Stimulated activated CD4-positive, alpha-beta T cell treated with anti-CD3 and anti-CD28 coated beads, Interleukin-4, amount 100 ng/mL, for 24 hours (primary cell): ENCODE measurements at places on chromosomes 1 and 21.

- no peak for DNase-seq
Observed at GRCh38 chr21:29477941-29478340, 179.2 kb downstream of the BACH1 start.

DNA sequence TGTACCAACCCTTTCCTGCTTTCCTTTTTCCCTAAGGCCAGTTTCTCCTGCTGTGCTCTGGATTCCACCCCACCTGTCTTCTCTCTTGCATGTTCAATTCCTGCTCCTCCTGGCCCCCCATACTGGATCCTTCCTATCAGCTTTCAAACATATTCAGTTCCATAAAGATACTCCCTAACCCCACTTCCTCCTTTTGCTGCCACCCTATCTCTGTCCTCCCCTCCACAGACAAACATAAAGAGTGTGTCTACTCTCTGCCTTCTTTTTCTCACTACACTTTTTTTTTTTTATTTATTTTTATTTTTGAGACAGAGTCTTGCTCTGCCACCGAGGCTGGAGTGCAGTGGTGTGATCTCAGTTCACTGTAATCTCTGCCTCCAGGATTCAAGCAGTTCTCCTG is 16.9 kb upstream of the RPF1 start:
- DNase-seq: no peak

- DNase-seq: no peak
Observed at GRCh38 chr1:189987509-189987908, 490.2 kb downstream of the BRINP3 start.

DNA sequence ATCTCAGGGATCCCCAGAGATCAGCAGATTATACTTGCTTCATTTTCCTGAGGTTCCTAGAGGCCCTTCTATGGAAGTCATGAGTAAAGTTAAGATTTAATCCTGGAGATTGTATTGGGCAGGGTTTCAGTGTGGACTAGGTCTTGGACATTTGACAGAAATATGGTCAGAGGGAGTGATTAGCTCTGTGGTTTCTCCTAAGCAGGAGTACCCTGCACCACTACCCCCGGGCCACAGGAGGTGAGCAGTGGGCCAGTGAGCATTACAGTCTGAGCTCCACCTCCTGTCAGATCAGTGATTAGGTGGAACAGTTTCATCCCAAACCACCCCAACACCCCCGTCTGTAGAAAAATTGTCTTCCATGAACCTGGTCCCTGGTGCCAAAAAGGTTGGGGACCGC is 43.2 kb downstream of the PHACTR4 start:
- no peak for DNase-seq

- DNase-seq: no peak
Observed at GRCh38 chr1:55530749-55531478, 315.8 kb upstream of the USP24 start.

GRCh38 chr1:158153179-158153578 is 27.5 kb upstream of the CD1D start:
- no peak for DNase-seq

DNA sequence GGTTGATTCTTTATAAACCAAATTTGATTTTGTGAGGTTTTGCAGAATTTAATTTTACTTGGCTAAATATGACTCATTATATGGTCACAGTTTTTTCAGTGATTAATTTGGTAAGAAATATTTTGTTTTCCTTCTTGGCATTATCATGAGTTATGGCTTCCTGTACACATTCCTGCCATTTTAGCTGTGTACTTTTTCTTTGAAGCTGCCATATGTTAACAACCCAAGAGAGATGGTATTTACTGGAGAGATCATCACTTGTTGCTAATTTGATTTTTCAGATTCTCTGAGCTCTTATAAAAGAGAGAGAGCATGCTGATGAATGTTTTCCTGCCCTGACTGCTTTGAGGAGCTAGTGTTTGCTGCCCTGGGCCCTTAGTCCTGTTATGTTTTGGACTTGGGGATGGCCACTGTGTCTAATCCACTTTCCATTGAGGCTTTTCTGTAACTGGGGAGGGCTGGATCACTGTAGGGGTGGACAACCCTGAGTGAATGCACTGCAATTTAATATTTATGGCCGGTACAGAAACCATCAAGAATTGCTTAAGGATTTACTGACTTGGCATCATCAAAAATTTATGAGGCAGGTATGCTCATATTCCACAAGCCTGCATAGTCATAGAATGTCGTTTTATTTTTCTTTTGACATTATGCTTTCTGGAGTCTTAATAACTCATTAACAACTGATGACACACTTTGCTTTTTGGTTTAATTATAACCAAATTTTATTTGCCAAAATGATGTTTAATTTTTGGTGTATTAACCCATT is 200.9 kb downstream of the DISC1 start:
- no peak for DNase-seq

DNA sequence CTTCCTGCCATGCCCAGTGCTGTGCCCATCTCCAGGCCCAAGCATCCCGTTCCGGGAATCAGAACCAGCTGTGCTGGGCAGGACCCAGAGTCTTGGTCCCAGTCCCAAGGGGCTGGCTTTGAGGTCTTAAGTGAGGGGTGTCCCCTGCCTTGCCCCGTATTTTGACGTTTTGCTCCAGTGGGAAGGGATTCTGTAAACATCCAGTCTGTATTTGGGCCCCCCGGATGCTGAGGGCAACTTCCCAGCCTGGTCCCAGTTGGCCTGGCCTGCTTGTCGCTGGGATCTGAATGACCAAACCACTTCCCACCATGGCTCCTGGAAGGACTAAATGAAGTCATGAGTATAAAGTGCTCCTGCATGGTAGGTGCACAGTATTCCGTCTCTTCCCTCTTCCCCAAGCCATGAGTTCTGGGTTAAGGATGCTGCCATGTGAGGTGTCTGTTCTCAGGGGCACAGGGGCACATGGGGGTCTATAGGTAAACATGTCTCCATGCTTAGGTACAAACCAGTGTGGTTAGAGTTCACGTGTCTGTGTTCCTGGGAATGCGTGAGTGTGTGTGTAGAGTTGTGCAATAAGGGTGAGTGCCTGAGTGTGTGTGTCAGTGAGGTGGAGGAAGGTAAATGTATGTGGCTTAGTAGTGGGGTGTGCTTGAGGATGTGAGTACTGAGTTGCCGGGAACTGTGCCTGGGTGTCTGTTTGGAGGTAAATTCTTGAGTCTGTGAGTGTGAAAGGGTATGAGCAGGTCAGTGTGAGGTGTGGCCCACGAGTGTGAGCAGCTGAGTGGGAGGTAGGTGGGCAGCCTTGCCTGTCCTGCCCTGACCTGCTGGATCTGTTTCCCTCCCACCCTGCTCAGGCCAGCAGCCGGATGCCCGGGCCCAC is 1.5 kb downstream of the B4GALT2 start:
- no peak for DNase-seq

- DNase-seq: peak; percentile 58
Observed at GRCh38 chr21:38126666-38127303, 130.0 kb upstream of the KCNJ15 start.

GRCh38 chr1:97366984-97367383 is 553.9 kb downstream of the DPYD start:
- DNase-seq: no peak

GRCh38 chr1:53485478-53486394 is 26.5 kb downstream of the DMRTB1 start:
- peak; percentile 59 for DNase-seq

DNA sequence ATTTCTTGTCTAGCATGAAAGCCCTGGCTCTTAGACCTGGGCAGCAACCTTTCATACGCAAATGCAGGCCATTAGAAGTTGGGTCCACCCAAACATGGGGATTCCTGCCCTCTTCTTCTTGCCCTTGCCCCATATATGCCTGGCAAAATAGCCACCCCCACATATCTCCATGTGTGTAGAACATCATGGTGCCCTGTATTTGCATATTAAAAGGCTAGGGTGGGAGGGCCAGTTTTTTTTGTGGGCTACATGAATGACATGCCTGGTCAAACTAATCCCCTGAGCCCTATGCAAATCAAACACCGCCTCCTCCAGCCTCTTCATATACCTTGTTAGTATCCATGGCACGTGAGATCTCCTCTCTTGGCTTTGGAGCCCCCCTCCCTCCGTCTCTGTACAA is 24.7 kb downstream of the MFSD2A start:
- DNase-seq: no peak

GRCh38 chr1:113276507-113276906 is 113.8 kb upstream of the MAGI3 start:
- DNase-seq: no peak

DNA sequence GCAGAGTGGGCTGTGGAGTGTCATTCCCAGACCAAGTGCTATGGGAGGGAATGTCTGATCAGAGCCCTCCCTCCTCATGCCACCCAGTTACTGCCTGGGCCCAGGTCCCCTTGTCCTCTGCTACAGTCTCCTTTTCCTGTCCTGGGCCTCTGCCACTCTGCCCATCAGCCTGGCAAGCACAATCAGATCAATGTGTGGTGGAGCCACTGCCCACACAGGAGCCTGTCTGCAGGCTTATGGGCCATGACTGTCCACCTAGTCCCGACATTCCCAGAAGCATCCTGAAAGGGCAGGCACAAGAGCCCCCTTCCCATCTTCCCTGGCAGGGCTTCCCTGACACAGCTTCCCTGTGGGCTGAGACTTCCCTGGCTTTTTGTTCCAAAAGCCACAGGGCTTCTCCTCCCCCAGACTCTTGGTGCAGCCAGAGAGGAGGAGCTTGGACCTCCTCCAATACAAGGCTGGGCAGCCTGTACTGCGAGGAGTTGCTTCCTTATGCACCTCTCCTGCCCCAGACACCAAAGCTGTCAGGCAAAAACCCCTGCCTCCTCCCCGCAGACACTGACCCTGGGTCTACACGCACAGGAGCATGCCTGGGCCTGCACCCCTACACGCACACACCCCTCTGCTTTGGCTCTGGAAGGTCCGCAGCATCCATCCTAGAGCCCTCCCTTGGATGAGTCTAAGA is 29.2 kb upstream of the CNTN2 start:
- no peak for DNase-seq

- no peak for DNase-seq
Observed at GRCh38 chr21:16533692-16534407, 804.1 kb downstream of the USP25 start.

- no peak for DNase-seq
Observed at GRCh38 chr1:93616221-93616995, 65.2 kb downstream of the BCAR3 start.

- DNase-seq: no peak
Observed at GRCh38 chr1:192539297-192540092, 36.1 kb upstream of the RGS1 start.

- no peak for DNase-seq
Observed at GRCh38 chr1:221670081-221670480, 71.8 kb downstream of the DUSP10 start.

- peak; percentile 13 for DNase-seq
Observed at GRCh38 chr1:228735871-228736586, 750 bp downstream of the RHOU start.

DNA sequence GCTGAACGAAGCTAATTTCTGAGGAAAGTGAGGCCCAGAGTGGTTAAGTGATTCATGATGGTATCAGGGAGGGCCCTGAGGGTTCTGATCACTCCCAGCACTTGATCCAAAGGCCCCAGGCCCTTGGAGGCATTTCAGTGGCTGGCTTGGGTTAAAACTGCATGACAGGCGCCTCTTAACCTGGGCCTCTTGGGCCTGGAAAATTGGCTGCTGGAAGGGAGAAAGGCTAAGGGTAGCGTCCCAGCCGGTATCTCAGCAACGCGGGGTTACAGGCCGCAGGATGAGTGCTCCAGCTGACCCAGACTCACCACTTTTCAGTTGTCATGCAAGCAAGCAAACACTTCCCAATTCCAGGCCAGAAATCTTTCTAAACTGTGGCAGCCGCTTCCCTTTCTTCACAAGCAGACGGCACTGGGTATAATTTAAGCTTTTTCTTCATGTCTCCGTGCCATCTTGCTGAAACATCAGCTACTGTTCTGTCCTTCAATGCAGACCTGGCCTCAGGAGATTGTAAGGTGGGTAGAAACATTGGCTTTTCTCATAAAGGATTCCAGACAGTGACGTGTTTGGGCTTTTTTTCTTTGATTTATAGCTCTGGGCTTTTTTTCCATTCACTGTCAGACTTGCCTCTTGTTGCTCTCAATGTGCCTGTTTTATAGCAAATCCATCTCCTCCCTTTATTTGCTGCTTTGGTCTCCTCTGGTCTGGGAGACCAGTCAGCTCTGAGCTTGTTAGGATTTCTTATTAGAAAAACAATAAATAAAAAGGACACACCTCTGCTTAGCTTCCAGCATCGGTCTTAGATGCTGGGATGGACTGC is 229.1 kb downstream of the KCNJ6 start:
- DNase-seq: no peak

DNA sequence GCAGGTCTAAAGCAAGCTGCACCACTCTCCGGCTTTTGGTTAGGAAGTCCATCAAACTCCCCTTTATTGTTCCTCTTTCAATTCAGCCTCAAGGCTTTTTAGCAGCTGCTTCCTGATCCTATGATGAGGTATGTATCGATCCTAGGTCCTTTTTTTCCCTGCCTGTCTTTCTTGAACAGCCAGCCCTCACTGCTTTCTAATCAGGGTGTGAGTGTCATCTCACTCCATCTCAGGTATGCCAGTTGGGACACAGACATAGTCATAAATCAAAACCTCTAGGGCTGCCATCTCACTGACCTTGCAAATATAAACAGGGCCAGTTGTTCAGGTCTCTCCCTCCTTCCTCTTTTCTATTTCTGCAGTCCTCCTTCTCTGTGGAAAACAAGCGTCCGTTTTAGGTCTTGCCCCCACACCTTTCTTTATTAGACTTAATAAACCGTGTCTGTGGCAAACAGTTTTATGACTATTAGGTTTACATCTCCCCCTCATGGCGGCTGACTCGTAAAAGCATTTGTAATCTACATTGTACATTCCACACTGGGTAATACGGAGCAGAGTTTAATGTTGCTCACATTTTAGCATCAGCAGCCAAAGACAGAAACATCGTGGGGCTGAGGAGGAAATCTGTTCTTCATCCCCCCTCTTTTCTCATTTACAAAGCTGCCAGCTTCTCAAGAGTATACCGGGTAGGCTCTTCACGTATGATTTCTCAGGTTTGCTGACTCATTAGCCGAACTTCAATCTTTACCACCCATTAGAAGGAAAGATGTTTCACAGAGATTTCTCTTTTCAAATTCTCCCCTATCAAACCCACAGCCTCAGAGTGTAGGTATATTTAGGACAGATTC is 11.6 kb downstream of the STYXL2 start:
- DNase-seq: no peak

GRCh38 chr1:10242811-10243210 is 32.4 kb downstream of the KIF1B start:
- DNase-seq: no peak

DNA sequence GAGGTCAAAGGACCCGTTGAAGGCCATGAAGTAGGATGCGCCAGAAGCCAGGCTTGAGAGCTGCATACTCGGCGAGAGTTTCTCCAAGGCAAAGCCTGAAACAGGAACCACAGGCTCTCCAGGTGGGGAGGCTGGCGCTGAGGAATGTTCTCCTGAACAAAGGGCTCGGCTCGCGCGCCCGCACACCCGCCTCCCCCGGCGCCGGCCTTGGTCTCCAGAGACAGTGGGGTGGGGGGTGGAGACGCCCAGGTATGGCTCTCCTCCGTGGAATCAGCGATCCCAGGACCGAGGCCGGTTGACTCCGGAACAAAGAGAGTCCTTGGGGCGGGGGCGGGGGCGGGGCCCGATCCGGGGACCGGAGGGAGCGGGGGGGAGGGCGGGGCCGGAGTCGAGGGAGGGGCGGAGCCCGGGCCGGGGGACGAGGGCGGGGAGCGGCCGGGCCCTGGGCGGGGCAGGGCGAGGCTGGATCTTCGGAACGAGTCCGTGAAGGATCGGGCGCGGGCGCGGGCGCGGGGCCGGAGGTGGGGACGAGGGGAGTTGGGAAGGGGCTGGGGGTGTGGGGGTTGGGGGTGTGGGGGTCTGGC is 85.0 kb downstream of the NKAIN1 start:
- DNase-seq: peak; percentile 71
